ENCODE measurements at places on chromosomes 3 and 15.

- no peak for DNase-seq
Measured at GRCh38 chr15:80958818-80959495, 30.7 kb downstream of the MESD start.

- no peak for DNase-seq
Measured at GRCh38 chr15:35583863-35584528, 38.0 kb upstream of the DPH6 start.

- no peak for DNase-seq
Measured at GRCh38 chr3:17110660-17111396, 226.1 kb downstream of the PLCL2 start.

- no peak for DNase-seq
Measured at GRCh38 chr3:194075802-194076460, 60.0 kb upstream of the HES1 start.

DNA sequence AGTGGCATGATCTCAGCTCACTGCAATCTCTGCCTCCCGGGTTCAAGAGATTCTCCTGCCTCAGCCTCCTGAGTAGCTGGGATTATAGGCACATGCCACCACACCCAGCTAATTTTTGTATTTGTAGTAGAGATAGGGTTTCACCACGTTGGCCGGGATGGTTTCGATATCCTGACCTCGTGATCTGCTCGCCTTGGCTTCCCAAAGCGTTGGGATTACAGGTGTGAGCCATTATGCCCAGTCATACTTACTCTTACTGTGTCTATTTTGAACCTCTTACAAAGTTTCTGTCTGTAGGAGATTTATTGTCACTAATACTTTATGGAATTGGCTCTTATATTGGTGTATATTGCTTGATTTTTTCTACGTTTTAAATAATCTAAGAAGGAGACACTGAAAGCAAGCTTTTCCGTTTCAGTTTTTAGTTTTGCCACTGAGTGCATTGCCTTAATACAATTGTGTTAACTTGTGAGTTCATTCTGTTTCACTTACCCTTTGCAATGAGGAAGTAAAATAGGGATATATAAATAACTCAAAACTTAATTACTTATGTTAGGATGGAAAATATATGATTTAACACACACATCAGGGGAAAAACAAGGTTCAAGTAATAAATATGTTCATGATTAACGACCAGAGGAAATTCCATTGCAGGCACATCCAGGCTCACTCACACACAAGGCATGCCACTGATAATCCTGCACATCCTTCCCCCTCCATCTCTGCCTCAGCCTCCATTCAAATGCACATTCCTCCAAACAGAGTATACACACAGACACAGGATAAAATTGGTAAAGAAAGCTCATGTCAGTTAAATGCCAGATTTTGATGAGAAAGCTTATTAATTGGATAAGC lies 279.3 kb upstream of the RASGRP1 start:
- no peak for DNase-seq

Measured in NCI-H2029 (cell line).